Omental fat pad (tissue), 4 donors: ENCODE measurements at places on chromosomes 4 and X.

DNA sequence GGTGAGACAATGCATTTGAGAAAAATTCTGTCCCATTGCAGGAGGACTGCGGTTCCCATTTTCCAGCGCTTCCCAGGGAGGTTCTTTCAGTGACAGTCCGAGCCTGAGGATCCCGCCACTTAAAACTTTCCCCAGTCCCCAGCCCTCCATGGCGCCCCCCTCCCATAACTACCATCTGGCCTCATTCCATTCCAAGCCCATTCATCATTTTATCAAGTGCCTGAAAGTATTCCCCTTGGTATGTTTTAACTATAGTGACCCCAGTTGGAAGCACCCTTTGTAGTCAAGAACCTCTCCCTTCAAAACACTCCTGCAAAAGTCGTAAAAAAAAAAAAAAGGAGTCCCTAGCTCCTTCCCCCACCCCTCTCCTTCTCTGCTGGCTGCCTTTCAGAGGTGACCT, 1.2 kb downstream of the RASL11B start:
- DNase-seq = no peak

GRCh38 chrX:10367406-10367805, 210.6 kb downstream of the CLCN4 start:
- no peak for DNase-seq

GRCh38 chr4:101862595-101862994, 72.1 kb downstream of the BANK1 start:
- no peak for DNase-seq

DNA sequence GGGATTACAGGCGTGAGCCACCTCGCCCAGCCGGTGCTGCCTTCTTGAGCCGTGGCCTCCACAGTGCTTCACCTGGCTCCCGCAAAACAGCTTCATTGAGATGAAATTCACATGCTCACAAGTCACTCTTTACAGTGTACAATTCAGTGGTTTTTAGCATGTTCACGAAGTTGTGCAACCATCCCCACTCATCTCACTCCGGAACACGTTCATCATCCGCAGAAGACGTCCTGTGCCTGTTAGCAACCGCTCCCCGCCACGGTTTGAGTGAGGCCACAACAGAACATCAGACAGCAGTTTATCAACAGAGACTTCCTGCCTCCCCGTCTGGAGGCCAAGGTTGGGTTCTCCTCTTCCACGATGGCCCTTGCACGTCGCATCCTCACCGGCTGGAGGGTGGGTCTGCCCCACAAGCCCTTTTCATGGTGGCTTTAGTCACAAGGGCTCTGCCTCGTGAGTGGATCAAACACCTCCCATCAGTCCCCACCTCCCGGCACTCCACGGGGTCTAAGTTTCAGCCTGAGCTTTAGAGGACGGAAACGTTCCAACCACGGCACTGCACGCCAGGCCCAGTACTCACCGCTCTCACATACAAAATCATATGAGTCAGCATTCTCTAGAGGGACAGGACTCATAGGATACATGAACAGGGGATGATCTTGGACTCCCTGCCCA, 29.6 kb upstream of the SPON2 start:
- DNase-seq = peak; percentile 50

- DNase-seq = no peak
These were observed 250.7 kb downstream of the THOC2 start for GRCh38 chrX:123481913-123482851.
